Stomach (tissue), 19 donors: ENCODE measurements at places on chromosomes 4 and X. TPM values are rescaled to one million over a fixed set of nuclear protein-coding genes. Genes with fewer than 3 reads are reported as not detected.

MAOA gene
- polyA plus RNA-seq, result 47.0 TPM

DNA sequence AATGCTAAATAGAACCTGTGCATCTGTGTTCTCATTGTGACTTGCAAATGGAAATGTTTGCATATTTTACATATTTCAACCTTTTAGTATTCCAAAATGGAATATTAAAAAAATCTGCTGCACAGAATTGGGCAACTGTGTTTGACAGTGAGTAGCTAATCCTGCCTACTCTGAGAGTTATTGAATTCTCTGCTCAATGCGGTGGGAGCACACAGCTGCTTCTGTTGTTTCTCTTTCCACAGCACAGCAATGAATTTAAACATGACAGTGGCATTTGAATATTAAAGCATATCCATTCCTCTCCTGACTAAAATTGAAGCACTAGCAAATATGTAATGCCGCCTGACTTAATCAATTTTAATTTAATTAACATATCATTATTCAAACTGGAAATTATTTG, 366.6 kb downstream of the GASK1B start:
- DNase-seq, result no peak

INPP4B gene
- 2.6 TPM for polyA plus RNA-seq

DNA sequence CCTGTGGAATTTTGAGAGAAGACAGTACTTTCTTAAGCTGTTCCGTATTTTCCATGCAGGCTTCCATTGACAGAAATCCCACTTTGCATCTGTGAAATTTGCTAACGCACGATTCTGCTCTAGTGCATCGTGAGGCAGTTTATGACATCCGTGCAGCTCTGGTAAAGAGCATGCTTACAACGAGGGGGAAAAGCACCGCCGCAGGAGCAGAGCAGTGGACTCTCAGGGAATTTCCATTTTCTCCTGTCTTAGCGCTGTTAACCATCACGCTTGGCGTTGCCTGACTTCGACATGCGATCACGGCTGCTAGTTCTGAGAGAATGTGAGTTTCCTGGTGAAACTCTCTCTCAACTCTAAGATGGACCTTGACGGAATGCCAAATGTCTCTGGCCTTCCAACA, 43.9 kb downstream of the DCTD start:
- no peak for DNase-seq

DNA sequence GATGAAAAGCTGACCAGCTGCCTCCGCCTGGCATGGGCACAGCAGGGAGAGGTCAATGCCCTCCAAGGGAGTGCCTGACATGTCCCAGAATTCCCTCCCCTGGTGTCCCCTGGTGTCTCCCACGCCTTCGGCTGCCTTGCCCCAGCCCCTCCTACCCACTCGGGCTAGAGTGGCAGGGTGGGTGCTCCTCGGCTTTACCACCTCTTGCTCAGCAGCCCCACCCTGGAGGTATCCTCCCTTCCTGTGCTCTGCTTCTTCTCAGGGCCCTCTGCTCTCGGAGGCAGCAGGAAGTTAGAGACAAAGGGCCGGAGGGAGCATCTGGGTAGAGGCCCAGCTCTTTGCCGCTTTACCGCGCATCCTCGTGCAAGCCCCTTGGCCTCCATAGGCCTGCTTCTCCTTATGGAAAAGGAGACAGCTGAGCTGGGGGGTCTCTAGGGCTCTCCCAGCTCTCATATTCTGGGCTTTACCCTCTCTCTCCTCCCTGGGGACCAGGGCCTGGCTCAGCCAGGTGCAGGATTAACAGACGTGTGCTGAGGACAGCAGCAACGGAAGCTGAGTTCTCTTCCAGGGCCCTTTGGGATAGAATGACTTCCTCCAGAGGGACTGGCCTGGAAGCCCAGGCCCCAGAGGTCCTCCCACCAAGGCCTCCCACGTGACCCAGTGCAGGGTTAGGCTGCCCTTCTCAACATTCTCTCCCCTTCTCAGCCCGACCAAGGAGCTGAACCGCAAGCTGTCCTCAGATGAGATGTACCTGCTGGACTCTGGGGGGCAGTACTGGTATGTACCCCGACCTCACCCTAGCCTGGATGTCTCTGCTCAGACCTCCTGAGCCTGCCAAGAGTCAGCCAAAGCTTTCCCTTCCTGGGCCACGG, 17.2 kb downstream of the XPNPEP2 start:
- no peak for DNase-seq

DNA sequence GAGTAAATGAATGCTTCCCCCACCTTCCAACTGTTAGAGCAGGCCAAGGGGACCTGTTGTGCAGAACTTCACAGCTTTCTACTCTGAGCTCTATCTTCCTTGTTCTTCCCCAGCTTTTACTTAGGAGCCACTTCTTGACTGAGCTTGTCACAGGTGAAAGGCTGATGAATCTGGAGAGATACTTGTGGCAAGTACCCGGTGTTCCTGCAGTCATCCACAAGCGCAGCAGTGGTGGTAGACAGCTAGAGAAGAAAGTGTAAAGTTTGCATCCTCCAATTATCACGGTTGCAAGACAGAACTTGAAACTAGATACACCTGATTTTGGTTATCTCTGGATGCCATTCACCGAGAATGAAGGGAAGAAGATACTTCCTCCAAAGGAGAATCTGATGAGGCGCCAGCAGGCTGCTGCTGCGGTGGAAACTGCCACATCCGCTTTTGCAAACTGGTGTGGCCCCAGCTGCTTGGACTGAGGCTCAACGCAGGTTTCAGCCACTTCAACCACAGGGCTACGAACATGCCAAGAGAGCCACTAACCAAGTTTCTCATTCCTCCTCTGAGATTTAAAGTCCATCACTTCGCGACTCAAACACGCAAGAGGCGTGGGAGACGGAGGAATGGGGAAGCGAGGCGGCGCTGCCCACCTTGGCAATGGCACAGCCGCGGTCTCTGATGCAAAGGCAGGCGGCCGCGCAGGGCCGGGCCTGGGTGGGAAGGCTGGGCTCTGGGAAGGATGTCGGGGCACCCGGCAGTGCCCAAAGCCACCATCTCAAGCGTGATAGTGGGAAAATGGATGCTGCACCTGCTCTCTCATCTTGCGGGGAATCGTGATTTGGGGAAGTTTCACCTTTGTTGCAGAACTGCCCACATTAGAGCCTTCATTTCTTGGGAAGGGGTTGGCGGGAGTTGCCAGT, 1.3 kb upstream of the FHIP1A start:
- peak; percentile 73 for DNase-seq

DNA sequence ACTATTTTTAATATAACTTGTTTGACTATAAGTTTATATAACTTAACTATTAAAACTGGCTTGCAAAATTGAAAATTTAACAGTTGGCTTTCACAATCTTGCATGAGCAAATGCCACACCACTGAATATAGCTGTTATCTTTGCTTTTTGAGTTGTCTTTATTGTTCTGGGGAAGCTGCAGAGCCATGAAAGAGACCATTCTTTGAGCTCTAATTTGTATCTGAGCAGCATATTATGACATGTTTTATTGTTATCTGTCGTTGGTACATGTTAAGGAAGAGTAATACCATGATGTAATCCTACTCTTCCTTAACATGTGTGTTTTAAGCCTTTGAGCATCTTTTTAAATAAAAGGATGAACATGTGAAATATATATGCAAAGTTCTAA, 97.1 kb upstream of the ANK2 start:
- no peak for DNase-seq

RNF212 gene
- polyA plus RNA-seq, result 1.7 TPM

DNA sequence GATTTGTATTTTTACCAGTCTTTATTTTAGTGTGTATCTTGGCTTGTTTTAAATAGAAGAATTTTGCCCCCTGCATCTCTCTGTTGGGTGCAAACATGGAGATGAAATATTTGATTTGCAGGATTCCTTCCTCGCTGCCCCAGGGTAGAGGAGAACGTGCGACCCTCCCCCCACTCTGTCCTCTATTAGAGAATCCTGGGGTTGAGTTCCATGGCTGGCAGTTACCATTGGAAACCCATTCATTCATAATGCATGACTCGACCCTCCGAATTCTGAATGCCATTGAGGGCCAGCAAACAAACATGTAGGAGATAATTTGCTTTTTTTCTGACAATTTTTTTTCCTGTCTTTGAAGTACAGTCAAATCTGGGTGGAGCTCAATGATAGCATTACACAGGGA, 53.7 kb downstream of the TRIM2 start:
- no peak for DNase-seq

SHROOM3 gene
- 6.1 TPM for polyA plus RNA-seq

- no peak for DNase-seq
Measured at GRCh38 chrX:121160987-121161386, 113.6 kb downstream of the GLUD2 start.

GRCh38 chrX:16587836-16588235, 62.1 kb upstream of the S100G start:
- no peak for DNase-seq

GRCh38 chr4:176320340-176320975, 692 bp downstream of the SPCS3 start:
- peak; percentile 91 for DNase-seq

DNA sequence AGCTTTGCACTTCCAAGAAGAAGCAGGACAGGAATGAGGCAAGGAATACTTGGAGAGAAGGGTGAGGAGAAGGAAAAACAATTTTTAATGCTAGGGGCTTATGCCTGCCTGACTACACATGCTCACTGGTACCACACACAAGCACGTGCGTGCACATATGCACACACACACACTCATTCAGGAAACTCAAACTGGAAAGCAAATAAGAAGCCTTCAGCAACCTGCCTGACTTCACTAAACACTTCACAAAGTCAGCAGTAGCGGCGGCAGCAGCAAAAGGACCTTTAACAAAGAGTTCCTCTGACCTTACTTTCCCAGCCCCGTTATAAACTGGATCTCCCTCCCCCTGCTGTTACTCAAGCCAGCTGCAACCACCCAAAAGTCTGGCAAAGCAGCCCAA, 3.3 kb downstream of the ZDHHC9 start:
- no peak for DNase-seq

CFI gene
- polyA plus RNA-seq, result 2.5 TPM

GRCh38 chr4:125244848-125245450, 69.8 kb upstream of the FAT4 start:
- DNase-seq, result no peak

DNA sequence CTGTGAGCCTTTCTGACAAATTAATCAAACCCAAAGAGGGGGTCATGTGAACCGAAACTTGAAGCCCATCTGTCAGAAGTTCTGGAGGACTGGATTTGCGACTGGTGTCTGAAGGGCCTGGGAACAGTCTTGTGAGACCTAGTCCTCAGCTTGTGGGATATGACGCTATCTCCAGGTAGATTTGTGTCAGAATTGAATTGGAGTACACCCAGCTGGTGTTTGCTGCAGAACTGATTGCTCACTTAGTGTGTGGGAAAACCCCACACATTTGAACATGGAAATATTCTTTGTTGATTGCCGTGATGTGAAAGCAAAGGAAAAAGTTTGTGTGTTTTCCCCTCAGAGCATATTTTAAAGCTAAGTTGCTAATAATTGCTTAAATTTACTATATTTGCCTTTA, 30.3 kb upstream of the TMSB15B start:
- DNase-seq, result no peak

- no peak for DNase-seq
Measured at GRCh38 chrX:96715481-96715880, 30.8 kb downstream of the DIAPH2 start.

DNA sequence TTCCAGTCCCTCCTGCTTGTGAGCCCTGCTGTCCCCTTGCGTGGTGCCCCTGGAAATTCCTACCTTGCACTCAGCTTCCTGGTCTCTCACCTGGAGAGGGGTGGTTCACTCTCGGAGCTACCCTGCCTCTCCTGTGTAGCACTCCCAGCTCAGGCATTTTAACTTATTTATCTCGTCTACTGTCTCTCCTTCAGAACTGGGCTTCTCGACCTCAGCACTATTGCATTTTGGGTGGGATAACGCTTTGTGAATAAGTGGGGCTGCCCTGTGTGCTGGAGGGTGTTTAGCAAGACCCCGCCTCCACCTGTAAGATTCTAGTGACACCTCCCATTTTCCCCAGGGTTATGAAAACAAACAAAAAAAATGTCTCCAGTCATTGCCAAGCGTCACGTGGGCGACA, 56.0 kb upstream of the SORCS2 start:
- no peak for DNase-seq

GABRG1 gene
- polyA plus RNA-seq, result not detected

SNCA gene
- 4.9 TPM for polyA plus RNA-seq

OPRPN gene
- polyA plus RNA-seq, result not detected

RAI2 gene
- polyA plus RNA-seq, result 30.1 TPM

GRCh38 chrX:23118890-23119527, 119.2 kb downstream of the DDX53 start:
- DNase-seq, result no peak

- DNase-seq, result no peak
Measured at GRCh38 chr4:8201321-8201781, 2.3 kb downstream of the SH3TC1 start.

DNA sequence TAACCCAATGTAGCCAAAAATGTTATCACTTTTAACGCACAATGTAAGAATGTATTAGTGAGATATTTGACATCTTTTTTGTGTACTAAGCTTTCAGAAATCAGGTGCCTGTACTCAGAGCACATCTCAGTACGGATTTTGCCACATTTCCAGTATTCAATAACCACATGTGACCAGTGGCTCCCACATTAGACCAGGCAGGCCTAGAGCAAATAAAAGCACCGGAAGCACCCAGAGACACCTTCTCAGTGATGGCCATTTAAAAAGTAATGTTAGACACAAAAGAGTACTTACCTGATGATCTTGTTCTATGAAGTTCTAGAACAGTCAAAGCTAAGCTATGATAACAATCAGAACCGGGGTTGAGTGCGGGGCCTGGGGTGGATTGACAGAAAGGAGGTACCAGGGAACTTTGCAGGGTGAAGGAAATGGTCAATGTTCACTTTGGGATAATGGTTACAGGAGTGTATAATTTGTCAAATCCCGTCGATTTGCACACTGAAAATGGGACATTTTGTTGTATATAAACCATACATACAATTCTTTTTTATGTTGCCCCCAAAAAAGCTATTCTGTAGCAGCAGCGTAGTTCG, 1.2 kb downstream of the CTPS2 start:
- DNase-seq, result peak; percentile 23

HSFX3 gene
- not detected for polyA plus RNA-seq

DNA sequence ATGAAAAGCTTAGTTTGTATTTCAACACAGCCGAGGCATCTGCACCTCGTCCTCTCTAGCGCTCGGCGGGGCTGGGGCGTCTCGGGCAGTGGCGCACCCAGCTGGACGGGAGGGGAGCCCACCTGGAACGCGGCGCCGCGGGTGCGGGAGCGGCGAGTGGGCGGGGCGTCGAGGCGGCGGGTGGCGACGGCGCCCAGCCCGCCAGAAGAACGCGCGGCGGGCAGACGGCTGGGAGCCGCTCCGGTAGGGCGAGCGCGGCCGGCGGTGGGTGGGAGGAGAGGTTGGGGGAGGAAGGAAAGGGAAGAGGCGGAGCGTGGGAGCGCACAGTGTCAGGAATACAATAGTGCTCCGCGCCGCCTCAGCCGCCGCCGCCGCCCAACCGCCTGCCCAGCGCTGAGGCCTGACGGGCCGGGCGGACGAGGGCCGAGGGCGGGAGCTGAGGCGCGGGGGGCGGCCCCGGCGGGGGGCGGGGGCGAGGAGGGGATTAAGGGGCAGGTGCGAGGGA, at the start of gene JADE3:
Gene JADE3, plus strand, starts transcription at position 324 of the 505 bp plus-strand sequence. CDS start 72,474 bp downstream, outside the sequence.
- DNase-seq, result peak; percentile 76

GRCh38 chr4:61771056-61771455, 570.9 kb downstream of the ADGRL3 start:
- DNase-seq, result no peak
